ENCODE measurements at places on chromosomes 6 and 20. TPM values are rescaled to one million over a fixed set of nuclear protein-coding genes. Genes with fewer than 3 reads are reported as not detected.
A peak's percentile ranks its signal among the peaks of the same experiment; 100 is the strongest.

The SAMD3 gene
- 0.92 TPM for polyA plus RNA-seq

GRCh38 chr6:28082939-28083338 is 2.6 kb downstream of the ZNF165 start:
- no peak for DNase-seq

The CENPW gene
- 8.8 TPM for polyA plus RNA-seq

The TRERF1 gene
- 9.2 TPM for polyA plus RNA-seq

DNA sequence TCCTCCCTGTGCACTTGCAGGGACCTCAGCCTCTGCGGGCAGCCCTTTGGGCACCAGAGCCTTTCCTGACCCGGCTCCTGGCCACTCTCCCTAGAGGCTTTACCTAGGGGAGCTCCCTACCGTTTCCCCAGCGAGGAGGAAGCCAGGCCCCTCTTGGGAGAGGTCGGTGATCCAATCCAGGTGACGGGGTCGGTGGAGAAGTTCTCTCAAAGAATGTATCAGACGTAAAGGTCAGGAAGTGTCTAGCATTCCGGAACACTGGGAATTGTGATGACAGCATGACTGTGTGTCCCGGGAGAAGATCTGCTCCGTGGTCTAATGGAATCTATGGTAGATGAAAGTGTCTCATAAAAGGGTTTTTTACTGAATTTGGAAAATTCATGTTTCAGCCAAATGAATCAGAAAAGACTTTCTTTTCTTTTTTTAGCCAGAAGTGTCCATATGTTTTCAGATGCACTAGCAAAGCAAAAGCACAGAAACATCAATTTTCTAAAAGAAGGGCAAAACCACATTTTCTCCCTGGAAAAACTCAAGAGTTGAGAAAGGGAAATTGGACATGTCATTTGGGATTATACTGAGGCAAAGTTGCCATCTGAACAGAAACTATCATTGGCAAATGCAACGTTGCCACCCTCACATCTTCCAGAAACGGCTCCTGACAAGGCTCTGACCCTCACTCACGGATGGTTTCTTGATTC is 289.4 kb downstream of the THBS2 start:
- DNase-seq, result no peak

The MAPK13 gene
- 6.8 TPM for polyA plus RNA-seq

- DNase-seq, result no peak
These were observed 13.0 kb downstream of the SESN1 start for GRCh38 chr6:109081516-109082187.

GRCh38 chr6:30061858-30062458 is 893 bp downstream of the POLR1H start:
- peak; percentile 34 for DNase-seq

DNA sequence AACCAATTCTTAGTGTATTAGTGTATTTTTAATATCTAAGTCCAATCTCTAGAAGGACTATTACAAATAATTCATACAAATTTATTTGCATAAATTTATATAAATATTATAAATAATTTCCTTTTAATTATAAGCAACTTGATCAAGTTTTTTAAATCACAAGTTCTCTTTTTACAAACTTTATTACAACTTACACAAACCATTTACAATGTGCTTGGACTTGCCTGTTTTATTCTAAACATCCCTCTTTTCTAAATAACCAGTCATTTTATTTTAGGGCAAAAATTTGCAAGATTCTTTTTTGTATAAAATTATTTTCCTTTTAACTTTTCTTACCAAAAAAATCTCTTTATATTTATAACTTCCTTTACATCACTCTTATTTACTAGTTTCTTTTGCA is 83.5 kb upstream of the SYNCRIP start:
- DNase-seq, result no peak

The UBR2 gene
- polyA plus RNA-seq, result 17.2 TPM

The CST2 gene
- polyA plus RNA-seq, result not detected

GRCh38 chr6:6376845-6377244 is 56.4 kb upstream of the F13A1 start:
- DNase-seq, result no peak

The CALHM4 gene
- not detected for polyA plus RNA-seq

The PSORS1C1 gene
- 0.85 TPM for polyA plus RNA-seq

GRCh38 chr6:113921299-113921904 is 49.5 kb downstream of the HDAC2 start:
- DNase-seq, result no peak

DNA sequence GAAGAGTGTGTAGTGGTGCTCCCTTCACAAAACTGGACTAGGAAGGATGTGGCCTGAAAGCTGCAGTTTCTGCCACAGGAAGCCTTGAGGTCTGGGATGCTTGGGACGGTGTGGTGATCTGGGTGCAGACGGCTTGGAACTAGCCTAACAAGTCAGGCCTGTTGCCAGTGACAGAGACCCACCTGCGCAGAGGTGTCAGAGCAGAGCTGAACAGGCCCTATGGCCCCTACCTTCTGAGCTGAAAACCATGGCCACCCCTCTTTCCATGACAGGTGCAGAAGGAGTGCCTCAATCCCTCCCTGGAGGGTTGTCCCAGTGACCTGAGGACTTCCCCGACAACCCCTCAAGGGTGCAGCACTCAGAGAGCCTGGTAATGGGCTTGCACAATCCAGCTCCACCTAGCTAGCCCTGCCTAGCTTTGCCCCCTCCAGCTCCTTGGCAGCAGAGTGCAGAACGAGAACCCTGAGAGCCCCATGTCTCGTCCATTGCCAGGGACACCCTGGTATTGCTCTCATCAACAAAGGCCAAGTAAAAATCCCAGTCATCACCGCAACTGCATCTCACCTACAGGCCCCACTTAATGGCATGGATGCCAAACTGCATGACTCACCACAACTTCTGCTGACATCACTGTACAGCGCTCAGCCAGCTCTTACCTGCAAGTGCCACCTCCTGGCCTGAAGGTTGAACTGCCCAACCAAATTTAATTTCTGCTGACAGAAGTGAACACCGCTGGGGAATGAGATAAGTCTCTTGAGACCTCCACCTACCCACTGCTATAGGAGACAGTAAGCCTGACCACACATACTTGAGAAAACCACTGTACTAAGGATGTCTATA is 563.1 kb downstream of the TFAP2A start:
- DNase-seq, result no peak

The PTCHD4 gene
- 0.77 TPM for polyA plus RNA-seq

The PROCR gene
- polyA plus RNA-seq, result 43.5 TPM

DNA sequence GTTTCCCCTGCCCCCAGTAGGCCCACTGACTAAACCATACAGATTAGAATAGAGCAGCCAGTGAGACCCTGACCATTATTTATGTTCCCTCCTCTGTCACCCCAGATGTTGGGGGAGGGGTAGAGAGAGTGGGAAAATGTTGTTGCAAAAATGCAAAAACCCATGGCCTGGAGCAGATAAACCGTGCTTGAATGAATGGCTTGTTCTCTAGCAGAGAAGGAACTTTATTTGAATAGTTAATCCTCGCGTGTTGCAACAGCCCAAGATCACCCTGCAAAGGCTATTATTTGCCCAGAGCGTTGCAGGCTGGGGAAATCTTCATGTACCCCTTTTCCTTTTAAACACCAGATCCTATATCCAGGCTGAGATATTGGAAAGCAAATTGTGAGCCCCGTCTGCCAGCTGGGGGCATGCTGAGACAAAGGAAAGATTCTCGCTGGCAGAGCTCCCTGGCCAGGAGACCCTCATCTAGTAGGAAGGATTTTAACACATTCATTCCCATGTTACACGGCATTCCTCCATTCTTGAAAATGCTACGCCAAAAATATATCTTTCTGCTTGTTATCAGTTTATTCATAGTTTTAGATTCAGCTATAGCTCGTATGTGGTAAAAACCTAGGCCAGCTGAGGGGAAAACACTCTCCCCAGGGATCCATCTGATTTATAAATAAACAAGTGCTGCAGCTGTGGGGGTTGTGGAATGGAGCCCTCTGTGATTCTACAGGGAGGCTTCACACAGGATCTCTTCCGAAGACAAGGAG is 53.0 kb downstream of the LINC00237 start:
- DNase-seq, result no peak

The VGLL2 gene
- polyA plus RNA-seq, result 82.7 TPM

DNA sequence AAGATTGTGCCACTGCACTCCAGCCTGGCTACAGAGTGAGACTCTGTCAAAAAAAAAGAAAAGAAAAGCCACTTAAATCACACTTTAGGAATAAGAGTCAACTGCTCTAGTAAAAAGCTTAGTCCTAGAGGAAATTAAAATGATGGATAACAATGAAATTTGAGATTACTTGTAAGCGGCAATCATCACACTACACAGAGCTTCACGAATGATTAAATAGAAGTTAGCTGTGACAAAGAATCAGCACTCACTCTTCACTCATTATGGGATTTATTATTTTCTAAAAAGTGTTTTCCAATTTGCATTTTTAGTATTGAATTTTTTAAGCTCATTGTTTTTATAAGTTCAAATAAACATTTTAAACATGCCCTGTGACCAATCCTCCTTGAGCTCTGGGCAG is 718.0 kb downstream of the UTRN start:
- DNase-seq, result no peak

GRCh38 chr6:112482373-112482772 is 135.2 kb downstream of the RFPL4B start:
- no peak for DNase-seq

The DNAH8 gene
- polyA plus RNA-seq, result 0.49 TPM

DNA sequence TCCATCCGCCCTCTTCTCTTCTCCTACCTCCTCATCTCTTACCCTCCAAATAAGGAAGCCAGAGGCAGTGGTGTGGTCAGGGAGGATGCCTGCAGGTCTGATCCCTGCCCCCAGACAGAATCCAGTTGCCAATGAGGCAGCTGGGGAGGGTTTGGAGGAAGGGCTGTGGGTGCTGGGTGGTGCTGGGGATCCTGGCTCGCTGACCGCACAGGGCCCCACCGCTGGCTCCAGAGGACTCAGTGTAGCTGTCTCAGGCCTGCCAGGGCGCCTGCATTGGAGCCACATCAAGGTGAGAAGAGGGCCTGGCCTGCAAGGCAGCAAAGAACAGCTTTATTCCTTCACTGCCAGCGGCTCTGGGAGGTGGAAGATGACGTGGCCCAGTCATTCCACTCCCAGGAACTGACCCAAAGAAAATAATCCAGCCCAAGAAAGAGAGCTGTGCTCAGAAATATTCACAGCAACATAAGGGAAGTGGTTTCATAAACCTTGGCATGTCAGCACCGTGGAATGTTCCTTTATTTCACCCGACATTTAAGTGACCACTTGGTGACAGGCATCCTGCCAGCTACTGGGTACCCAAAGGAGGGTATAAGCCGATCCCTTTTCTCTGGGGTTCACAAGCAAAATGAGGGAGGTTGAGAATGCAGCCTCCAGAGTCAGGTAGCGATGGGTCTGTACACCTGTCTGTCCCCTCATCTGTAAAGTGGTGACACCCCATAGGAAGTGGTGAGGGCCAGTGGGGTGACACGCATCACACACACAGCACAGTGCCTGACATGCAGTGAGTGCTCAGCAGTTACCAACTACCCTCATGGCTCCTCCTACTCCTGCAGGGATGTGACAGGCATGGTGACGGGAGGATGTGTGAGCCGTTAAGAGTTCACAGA is 125.1 kb downstream of the SNX5 start:
- peak; percentile 60 for DNase-seq

DNA sequence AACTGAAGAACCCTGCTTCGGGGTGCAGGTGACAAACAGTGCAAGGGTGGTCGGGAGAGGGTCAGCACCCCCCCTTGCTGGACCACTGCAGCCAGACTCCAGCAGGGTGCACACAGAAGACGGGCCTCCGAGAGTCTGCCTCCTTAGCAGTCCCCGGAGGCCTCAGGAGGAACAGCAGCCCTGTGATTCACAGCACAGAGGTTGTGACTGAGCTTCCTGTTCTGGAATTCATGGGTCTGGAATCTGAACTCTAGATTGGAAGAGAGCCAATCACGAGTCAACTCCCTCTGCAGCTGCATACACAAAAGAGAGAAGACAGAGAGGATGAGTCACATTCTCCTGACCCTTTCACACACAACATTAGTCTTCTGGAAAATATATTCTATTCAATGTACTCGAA is 249.0 kb upstream of the OPRM1 start:
- DNase-seq, result peak; percentile 15

The DIDO1 gene
- polyA plus RNA-seq, result 40.0 TPM

DNA sequence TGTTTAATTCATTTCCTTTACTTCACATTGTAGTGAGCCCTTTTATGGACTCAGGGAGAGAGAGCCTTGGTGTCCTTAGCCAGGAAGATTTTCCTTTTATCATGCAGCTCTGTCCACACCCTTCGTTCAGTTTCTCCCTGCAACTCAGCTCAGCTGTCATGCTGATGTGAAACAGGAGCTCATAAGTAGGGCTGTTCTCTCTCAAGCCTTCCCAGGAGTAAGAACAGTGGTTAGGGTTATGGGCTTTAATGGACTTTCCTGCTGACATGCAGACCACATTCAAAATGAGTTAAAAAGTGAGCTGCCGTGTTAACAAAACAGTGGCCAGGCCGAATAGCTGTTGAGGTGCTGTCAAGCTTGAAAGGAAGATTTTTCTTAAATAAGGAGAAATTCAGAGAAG is 104.1 kb downstream of the BCKDHB start:
- DNase-seq, result no peak

DNA sequence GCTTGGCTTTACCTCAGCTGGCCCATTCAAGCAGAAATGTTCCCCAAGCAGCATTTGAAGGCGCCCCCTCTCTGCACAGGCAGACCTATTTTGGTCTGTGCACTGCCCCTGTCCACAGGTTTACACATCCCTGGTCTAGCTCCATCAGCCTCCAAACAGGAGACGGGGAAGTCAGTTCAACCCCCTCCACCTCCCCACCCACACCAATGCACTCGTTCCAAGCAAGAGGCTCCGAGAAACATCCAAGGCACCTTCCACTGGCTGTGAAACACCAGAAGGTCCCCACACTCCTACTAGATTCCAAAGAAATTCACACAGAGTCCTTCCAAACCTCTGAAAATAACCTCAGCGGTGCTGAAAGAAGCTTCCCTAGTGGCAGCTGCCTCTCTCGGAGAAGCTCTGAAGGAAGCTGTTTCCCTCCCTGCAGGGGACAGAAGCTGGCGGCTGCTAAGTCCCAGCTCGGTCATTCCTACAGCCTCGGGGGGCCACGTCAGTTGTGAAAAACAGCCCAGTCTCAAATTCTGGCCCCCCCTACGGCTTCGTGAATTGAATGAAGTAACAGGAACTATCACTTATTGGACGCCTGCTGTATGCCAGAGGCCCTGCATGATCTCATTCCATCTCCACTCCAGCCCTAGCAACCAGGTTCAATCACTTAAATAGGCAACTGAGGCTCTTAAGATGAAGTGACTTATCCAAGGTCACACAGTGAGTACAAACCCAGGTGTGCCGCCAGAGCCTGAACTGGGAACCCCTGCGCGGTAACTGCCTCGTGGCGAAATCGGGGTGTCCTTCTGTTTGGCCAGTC is 815 bp downstream of the SPATA2 start:
- DNase-seq, result no peak
